GM13976 (cell line): ENCODE measurements at places on chromosomes 12 and 14.
A peak's percentile ranks its signal among the peaks of the same experiment; 100 is the strongest.

DNA sequence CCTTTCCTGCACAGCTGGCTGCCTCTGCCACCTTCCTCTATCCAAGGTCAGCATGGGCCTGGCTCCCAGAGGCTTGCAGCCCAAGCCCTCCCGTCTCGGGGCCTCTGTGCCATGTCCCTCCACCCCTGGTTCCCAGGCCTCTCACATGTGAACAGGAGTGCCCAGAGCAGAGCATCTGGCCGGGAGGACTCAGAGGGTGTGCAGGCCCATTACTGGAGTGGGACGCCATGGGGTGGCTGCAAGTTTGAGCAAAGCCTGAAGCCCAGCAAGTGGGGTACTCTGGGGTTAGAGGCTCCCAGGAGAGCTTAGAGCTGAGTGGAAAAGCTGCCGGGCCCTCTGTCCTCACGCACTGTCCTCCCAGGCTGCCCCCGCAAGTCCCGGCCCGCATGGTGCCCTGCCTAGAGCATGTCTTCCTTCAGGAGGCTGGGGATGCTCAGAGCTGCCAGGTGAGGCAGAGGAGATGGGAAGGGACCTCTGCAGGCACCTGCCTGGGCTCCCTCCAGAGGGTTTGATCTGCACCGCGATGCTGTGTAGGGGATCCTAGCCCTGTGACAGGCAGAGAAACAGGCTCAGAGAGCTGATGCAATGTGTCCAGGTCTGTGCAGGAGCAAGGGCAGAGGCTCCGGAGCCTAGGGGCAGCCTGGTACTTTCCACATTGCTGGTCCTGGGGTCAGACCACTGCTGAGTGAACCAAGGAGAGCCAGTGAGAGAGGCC is 39.8 kb downstream of the DIO3 start:
- no peak for DNase-seq

GRCh38 chr12:13177906-13178305 is 18.6 kb upstream of the EMP1 start:
- no peak for DNase-seq

- no peak for DNase-seq
Observed at GRCh38 chr12:75041472-75041871, 168.2 kb downstream of the KCNC2 start.

DNA sequence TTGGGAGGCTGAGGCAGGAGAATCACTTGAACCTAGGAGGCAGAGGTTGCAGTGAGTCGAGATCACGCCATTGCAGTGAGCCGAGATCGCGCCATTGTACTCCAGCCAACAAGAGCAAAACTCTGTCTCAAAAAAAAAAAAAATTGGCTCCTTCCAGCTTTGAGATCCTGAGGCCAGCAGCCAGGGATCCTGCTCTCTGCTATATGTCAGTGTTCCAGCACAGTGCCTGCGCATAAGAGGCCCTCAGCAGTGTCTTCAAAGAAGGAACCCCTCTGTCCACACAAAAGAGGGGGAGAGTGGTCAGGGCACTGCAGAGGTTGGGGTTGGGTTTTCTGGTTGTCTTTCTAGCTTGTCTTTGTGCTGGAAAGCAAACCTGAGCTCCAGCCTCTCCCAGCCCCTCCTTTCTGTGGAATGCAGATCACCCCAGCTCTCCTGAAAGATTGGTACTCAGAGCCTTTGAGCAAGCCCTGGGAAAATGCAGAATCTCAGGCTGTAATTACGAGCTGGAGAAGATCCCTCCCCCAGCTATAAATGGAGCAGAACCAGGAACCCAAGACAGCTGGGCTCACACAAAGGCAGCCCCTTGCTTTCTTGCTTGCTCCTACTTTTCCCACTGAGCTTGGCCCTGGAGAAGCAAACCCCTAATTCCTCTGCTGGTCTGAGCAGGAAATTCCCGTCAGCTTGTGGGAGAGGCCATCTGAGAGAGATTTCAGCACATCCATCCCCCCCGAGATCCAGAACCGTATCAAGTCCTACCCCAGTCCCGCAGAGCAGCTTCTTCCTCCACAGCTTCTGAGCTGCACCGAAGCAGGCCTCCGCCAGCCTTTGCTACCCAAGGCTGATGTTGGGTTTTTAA is 205.7 kb downstream of the ZFP36L1 start:
- no peak for DNase-seq

DNA sequence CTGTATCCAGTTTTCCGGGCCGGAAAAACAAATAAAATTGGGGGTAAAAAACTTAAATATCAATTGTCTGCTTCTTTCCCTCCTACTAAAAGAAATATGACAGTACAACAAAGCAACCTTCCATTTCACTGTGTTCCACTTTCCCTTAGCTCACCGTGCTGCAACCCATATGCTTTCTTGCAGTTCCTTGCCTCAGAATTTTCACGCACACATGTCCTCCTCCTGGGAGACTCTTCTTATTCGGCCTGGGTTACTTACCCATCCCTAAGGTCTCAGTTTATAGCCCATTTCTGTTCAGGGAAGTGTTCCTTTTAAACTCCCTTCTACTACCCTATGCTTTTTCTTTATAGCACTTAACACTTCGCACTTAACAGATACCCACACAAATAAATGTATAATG is 4.5 kb upstream of the MAGOHB start:
- no peak for DNase-seq

- no peak for DNase-seq
Observed at GRCh38 chr12:98592825-98593322, 612 bp upstream of the SLC25A3 start.

DNA sequence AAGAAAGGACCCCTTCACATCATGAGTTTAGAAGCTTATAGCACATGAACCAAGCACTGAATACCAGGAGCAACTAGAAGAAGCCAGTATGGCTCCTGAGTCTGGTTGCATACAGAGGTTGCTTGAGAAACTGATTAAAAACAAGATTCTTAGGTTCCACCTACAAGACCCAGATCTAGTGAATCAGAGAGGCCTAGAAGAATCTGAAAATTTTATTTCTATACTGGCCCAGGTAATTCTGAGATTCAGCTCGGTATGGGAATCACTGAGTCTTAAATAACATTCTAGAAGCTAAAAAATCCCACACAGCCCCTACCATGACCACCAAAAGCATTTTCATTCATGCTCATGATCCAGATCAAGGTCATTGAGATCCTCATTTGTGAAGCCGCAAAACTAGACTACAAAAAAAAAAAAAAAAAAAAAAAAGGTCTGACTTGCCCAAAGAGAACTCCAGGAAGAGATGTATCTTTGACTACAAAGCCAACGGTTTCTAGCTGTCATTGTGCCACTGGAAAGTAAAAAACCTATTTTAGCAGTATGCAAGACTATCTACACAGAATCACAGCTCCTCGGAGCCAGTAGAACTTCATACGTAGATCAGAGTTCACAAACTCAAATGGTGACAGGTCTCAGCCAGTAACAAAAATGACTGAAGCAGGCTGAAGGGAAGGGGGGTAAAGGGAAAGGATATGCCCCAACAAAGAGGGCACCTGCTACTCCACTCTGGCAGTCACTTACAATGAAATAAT is 168.4 kb upstream of the EGLN3 start:
- no peak for DNase-seq

DNA sequence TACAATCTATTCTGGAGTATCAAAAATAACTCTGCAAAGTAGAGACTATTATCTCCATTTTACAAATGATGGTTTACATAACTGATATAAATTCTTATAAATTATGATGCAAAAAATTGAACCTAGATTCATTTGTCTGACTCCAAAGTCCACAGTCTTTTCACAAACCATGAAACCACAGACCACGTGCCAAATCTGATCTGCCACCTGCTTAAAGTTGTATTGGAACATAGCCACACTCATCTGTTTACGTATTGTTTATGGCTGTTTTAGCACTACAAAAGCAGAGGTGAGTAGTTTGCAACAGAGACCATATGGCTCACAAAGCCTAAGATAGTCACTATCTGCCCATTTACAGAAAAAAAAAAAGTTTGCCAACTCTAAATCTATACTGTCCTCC is 105.3 kb downstream of the KCNH5 start:
- no peak for DNase-seq

DNA sequence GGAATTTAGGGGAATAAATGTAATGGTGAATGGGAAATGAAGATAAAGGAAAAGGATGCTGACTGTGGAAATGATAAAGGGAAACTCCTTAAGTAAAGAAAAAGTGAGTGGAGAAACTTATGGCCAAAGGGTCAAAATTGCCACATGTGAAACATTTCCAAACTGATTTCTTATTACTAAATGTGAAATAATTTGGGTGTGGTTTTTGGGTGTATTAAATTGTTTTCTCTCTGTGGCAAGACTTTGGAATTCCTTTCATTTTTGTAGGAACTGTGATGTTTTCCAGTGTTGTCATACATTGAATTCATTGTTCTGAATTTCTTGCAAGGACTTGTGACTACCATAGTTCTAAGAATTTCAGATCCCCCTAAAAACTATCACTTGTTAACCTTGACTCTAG is 1891.5 kb upstream of the SEL1L start:
- no peak for DNase-seq

GRCh38 chr14:103107455-103107854 is 12.9 kb downstream of the EXOC3L4 start:
- no peak for DNase-seq

DNA sequence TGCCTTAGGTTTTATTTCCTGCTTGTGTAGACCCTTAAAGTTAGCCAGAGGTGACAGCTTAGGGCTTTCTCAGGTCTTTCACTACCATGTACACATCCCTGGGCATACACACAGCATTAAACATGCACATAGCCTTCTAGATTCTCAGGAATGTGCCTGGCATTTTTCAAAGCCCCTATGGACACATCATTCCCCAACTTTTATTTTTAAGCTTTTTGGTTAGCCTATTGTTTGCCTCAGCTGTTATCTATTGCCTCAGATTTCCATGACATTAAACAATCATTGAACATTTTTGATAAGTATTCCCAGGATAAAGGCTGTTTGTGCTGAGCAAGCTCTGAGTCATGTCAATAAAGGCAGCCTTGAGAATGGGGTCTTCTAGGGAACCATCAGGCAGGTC is 15.1 kb upstream of the PPM1A start:
- no peak for DNase-seq

GRCh38 chr12:86712425-86712843 is 456.2 kb upstream of the MGAT4C start:
- no peak for DNase-seq

DNA sequence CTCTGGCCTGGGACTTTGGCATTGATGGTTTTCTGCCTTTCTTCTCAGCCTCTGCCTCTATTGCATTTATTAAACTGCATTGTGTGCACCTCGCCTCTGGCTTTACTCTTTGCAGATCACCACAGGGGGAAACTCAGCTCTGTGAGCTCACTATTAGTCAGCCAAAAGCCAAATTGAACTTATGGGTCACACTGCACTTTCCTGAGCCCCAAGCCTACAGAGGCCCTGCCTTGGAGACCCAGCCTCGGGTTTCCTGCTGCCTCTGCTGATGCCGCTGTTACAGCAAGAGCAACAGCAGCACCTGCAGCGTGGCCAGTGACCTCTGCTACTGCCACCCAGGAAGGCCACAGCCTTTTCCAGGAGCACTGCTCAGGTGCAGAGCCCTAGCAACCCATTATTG is 122.5 kb downstream of the DAD1 start:
- DNase-seq: peak; percentile 56

GRCh38 chr14:93369713-93370266 is 22.8 kb downstream of the COX8C start:
- peak; percentile 48 for DNase-seq

DNA sequence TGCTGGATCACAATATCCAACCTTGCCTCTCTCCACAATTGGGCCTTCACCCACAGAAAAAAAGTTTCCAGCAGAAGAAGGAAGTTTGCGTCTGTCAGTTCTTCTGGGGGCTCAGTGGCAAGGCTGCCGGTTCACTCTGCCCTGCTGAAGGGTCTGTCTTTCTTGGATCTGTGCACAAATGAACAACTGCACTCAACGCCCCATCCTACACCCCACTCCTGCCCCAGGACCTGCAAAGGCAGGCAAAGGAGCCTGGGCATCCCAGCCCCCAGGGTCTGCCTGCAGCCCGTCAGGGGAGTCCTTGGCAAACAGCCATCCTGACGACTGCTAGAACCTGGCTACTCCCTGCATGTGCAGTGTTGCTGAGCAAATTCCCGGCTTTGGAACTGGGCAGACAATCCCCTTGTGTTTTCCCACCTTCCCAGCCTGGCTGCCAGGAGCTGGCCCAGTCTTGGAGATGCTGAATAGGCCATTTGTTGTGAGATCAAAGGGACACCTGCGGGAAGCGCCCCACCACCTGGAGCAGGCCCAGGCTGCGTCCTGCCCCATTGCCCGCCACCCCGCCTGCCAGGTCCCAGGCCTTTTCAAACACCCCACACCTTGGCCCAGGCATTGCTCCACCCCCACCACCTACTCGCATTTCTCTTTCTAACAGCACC is 311.9 kb downstream of the BCL11B start:
- DNase-seq: no peak

GRCh38 chr14:92513966-92514843 is 624 bp downstream of the RIN3 start:
- DNase-seq: peak; percentile 71

- DNase-seq: no peak
Observed at GRCh38 chr14:55892906-55893305, 225.3 kb upstream of the PELI2 start.

DNA sequence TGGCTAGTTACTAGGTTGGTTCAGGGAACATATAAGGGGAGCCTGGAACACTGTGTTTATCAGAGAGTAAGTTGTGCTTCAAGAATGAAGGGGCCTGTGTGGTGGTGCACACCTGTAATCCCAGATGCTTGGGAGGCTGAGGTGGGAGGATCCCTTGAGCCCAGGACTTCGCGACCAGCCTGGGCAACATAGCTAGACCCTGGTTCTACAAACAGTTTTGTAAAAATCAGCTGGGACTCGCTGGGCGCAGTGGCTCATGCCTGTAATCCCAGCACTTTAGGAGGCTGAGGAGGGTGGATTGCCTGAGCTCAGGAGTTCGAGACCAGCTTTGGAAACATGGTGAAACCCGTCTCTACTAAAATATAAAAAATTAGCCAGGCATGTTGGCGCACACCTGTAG is 42.1 kb upstream of the GPR132 start:
- no peak for DNase-seq

DNA sequence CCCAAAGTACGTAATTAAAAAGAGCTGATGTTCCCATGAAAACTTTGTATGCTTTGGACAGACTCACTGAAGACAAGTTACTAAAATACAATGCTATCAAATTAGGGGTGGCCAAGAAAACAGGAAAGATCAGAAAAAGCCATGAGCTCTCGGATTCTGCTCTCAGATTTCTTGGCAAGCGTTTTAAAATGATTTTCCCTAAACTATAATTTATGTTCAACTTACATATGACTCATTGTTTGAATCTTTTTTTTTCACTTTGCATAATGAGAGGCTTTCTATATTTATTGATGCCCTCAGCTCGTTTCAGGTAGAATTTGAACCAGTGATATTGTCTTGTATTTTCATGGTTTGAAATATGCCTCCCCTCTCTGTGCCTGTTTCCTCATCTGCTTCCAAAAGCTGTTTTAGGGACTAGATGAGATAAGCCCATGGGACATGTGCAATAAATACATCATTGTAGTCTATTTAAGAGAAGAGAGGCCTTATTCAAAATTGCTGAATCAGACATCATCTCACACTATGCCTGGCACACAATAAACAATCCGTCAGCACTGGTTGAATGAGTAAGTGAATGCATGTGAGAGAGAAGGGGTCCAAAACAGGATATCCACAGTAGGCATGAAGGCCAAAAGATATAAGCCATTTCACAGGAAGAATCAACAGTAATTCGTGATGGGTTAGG is 4.7 kb upstream of the IPO8 start:
- DNase-seq: no peak
